ENCODE measurements at places on chromosomes 4 and X.

DNA sequence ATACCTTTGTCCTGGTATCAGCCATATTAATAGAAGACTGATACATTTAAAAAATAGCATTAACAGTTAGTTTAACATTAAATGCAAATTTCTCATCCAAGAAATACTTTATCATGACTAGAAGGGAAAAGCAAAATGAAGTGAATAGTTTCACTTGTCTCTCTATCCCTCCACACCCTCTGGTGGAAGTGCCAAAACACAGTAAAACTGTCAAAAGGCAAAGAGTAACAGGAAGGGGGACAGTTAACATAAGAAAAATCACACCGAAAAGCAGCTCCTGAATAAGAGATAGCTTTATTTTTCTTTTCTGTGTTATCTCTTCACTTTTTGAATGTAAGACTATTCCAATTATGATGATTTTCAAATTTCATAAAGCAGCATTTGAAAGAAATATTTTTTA, 187.2 kb downstream of the FBXW7 start:
- DNase-seq = no peak

- DNase-seq = no peak
Observed at GRCh38 chr4:76028350-76028765, 5.1 kb upstream of the CXCL10 start.

DNA sequence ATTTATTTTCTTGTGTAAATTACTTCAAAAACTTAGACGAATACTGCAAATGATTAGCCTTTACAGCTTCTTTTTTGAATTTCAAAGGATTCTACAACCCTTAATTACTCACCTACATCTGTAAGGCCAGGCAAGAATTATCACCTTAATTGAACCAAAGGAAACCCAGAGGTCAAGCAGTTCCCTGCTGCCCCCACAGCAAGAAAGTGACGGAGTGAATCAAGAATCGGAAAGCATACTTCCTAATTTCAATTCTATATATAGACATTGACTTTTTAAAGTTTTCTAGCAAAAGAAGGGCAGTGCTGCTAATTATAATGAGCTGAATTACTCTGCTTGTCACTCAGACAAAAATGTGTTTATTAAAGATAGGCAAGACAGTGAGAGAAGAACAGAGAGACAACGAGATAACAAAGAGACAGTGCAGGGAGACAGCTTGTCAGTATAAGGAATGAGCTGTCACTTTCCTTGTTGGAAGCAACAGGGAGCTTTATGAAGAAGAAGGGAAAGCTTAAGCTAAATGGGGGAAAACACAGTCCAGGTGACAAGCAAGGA, 47.5 kb upstream of the SPANXN4 start:
- DNase-seq = peak; percentile 7

DNA sequence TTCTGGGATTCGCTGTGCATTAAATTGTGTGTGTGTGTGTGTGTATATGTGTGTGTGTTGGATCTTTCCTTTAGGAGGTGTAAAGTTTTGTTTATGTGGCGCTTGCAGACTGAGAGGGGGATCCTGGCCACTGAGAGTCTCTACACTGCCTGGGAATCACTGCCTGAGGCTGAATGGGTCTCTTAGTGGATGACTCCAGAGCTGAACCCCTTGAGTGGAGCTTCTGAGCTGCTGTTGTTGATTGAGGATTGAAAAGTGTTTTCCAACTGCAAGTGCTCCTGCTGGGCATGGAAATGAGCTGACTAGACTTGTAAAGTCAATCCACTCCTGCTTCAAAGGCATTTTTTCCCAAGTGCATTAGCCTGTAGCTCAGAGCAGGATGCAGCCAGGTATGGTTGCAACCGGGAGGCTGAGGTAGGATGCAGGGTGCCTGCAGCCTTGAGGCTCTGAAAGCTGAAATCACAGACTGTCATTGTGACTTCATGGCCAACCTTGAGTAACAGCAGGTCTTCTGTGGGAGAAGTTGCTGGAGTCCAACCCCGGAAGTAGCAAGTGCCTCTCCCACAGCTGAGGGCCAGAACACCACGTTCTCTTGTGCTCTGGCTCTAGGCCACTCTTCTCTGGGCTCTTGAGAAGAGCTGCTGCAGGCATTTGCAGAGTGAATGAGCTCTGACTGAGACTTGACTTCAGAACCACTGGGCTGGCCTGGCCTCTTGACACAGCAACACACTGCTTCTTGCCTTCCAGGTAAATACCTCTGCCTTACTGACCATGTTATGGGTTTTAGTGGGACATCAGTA, at the start of gene TBX22:
Gene TBX22, plus strand, starts transcription at position 613 of the 800 bp plus-strand sequence. CDS start 7,517 bp downstream, outside the sequence.
- DNase-seq = no peak

- no peak for DNase-seq
Observed at GRCh38 chr4:127311924-127312323, 320.8 kb upstream of the INTU start.

DNA sequence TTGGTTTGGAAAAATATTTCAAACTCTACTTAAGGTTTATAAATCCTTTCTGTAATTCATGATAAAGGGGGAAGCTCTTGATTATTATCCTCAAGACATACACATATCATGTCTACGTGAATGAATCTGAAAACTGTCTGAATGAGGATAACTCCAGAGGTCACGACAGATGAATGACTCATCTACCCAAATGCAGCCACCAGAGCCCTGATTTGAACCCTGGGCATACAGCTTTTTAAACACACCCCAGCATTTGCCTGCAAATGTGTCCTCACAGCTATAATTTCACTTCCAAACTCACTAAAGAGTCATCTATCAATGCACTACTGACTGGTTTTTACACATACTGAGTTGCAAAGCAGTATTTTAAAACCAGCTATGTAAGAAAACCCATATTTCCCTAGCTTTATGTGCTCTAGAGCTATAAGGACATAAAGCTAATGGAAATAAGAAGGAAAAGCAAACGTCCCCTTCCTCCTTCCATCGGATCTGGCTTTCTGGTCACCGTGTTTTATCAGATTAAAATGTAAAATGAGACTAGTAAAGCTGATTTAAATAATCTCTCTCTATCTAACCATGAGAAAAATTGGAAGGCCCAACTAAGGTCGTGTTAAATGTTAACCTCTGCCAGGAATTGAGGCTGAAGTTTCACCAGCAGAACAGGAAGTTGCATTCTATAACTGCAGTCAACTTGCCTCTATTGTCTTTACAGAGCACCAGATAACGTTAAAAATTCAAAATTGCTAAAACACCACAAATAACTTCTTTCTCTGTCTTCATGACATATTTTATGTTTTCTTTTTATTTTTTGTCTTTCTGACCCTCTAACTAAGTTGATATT, 63.1 kb upstream of the SPP1 start:
- no peak for DNase-seq

DNA sequence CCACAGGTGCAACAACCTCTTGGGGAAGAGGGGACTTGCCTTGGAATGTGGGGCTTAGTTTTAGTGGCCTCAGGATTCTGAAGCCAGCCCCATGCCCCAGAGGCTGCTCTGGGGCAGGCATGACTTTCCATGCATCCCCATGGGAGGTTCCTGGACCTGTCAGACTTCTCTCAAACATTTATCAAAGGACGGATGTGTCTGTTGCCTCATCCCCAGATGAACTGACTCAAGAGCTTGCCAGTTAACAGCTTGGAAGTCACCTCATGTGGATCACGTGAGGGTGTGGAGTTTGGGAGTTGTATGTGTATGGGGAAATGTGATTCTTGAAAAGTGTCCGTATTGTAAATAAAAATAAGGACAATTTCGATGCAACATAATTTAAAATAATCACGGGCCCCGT, 341.5 kb downstream of the ARHGAP10 start:
- DNase-seq = no peak

- no peak for DNase-seq
Observed at GRCh38 chr4:1751919-1752283, 30.6 kb downstream of the TACC3 start.

DNA sequence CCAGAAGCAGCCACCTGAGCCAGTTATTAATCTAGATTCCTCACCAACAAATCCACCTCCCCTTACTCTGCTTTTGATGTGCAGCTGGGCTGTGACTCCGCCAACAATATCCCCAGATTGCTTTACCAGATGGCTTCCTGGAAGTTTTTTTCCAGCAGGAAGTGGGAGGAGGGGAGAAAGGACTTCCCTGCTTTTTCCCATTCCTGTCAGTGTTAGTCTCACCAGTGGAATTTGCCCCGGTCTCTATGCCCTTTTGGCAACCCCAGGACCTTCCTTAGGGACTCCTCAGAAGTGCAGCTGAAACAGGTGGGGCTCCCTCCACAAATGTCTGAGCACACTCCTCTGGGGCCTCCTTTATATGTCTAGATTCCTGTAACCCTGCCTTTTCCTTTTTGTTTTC, 465.2 kb upstream of the IGFBP7 start:
- no peak for DNase-seq

GRCh38 chr4:78845472-78845871, 69.3 kb downstream of the BMP2K start:
- peak; percentile 7 for DNase-seq

DNA sequence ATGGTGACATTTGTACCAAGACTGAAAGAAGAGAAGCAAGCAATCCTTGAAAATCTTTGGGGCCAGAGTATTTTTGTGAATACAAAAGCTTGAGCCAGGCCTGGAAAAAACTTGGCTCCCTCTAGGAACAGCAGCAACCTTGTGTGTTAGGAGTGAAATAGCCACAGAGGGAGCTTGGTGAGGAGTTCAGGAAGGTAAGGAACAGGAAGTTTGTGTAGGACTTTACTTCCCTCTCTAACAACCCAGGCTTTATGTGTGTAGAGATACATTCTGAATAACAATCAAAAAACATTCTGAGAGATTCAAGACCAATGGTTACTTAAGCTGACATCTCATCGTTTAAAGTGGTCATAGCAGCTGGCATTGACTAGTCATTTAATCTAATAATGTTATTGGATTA, 668.5 kb downstream of the PCDH18 start:
- no peak for DNase-seq

DNA sequence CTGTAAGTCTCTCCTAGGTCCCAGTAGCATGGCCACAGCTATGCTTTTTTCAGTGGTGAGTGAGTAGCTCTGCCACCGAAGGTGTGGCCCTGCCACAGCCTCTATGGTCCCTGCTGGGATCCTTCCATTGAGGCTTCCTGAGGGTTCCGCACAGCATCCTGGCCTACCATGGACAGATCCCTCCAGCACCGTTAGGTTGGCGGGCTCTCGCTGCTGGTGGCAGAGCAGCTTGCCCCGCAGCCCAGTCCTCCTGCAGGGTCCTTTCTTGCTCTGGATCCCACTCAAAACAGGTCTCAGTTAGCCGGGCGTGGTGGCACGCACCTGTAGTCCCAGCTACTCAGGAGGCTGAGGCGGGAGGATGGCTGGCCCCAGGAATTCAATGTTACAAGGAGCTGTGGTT, 2.4 kb upstream of the PDZD4 start:
- no peak for DNase-seq

GRCh38 chr4:67558493-67558892, at the start of gene STAP1:
Gene STAP1 (plus strand): TSS chr4:67558727. CDS start chr4:67558810, 83 bp downstream.
- no peak for DNase-seq

GRCh38 chr4:47482326-47482725, 2.7 kb upstream of the ATP10D start:
- no peak for DNase-seq

- DNase-seq = no peak
Observed at GRCh38 chrX:113384628-113385027, 544.0 kb upstream of the AMOT start.

DNA sequence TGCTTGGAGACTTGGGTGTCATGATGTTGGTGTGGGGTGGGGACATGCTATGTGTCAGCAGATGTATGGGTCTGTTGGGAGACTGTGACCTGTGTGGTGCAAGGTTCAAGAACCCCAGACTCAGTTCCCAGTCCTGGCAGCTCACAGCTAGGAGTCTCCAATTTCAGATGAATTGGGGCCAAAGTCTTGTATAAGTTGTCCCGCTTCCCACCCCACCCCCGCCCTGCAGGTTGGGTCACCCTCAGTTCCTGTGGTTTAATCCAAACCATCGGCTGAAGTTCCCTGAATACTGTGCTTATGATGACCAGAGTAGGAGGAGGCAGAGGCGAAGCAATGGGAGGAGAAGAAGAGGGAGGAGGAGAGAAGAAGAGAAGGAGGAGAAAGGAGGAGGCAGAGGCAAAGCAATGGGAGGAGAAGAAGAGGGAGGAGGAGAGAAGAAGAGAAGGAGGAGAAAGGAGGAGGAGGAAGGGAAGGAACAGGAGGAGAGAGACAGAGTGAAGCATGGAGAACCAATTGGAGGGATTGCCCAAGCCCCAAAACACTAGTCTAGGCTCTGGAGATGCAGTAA, 112.6 kb downstream of the EFNB1 start:
- no peak for DNase-seq

- no peak for DNase-seq
Observed at GRCh38 chrX:9859711-9860555, 73.7 kb downstream of the SHROOM2 start.

GRCh38 chr4:80438016-80438415, 102.5 kb downstream of the CFAP299 start:
- DNase-seq = no peak

- DNase-seq = no peak
Observed at GRCh38 chrX:40127052-40127451, 29.3 kb upstream of the BCOR start.

DNA sequence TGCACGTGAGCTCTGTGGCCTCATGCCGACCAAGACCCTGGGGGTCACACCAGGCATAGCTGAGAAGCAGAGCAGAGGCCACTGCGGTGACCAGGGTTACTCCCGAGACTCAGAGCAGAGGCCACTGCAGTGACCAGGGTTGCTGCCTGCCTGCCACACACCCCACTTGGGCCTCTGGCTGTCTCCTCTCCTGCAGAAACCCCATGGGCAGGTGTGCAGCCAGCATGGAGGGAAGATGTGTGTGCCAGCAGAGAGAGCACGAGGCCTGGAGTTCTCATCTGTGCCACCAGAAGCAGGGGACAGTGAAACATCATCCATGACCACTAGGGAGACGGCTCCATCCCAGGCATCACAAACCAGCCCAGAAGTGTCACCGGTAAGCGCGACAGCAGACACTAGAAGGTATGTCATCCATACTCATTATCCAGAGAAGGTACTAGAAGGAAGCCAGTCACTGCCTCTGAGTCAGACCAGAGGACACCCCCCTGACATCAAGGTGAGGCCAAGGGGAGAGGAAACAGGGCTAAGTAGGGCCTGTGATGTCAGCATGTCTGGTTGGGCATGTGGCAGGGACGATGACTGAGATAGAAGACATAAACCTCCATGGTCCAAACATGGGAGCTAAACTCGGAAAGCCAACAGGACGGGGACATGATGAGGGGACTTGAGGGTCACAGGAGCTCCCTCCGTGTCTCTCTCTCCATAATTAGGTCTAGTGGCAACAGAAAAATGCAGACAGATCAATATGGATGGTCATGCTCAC, 24.2 kb upstream of the SPON2 start:
- DNase-seq = no peak

- DNase-seq = no peak
Observed at GRCh38 chr4:163624727-163625126, 130.2 kb downstream of the TMA16 start.

DNA sequence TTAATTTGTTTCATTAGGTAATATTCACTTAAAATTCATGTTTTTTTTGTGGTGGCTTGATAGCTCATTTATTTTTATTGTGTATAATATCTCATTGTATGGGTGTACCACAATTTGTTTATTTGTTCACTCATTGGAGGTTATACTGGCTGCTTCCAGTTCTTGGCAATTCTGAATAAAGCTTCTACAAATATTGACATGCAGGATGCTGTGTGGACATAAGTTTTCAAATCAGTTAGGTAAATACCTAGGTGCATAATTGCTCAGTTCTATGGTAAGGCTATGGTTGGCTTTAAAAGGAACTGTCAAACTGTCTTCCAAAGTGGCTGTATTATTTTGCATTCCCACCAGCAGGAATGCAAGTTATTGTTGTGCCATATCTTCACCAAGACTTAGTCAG, 504.5 kb upstream of the GALNTL6 start:
- no peak for DNase-seq

All from GM13977 (cell line).